GM12878 (cell line): ENCODE measurements at places on chromosomes 5 and 9. TPM values are rescaled to one million over a fixed set of nuclear protein-coding genes. Genes with fewer than 3 reads are reported as not detected.
A peak's percentile ranks its signal among the peaks of the same experiment; 100 is the strongest.

- no peak overlapping the region for H3K27ac ChIP-seq
- no peak overlapping the region for H3K4me3 ChIP-seq
- no peak for DNase-seq
- H3K4me1 ChIP-seq = no peaks in the 10 kb centered on the region
- no peaks in the 10 kb centered on the region for H3K27me3 ChIP-seq
- H3K36me3 ChIP-seq = no peaks in the 10 kb centered on the region
These were observed 334.8 kb downstream of the FBXL17 start for GRCh38 chr5:108046955-108047670.

DNA sequence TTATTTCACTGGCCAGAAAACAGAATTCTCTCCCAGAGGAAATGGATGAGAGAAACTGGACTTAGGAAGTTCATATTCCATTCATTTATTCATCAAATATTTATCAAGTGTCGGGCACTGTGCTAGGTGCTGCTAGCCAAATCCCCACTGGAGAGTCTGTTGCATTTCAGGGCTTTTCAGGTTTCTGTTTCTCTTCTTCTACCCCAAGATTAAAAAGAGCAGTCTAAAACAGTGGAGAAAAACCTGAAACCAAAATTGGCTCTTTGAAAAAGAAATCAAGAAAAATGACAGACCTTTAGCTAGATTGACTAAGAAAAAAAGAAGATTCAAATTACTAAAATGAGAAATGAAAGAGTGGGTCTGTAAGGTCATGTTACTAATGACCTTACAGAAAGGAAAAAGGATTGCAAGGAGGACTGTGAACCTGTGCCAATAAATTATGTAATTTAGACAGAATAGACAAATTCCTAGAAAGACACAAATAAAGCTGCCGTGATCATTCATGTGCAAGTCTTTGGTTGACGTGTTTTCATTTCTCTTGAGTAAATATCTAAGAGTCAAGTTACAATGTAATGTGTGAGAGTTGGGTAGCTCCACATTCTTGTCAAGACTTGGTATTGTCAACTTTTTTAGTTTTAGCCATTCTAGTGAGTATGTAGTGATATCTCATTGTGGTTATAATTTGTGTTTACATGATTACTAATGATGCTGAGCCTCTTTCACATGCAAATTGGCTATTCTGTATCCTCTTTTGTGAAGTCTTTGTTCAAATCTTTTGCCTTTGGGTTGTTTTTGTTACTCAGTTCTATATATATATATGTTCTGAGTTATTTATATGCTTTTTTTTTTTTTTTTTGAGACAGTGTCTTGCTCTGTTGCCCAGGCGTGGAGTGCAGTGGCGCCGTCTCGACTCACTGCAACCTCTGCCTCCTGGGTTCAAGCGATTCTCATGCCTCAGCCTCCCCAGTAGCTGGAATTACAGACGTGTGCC lies 23.7 kb downstream of the SNX30 start:
- peaks cover 28% of the 10 kb centered on the region for H3K4me1 ChIP-seq
- H3K27ac ChIP-seq = peak overlapping the region; percentile 42; the same call in 1 of the 2 replicates
- no peak for DNase-seq
- H3K36me3 ChIP-seq = no peaks in the 10 kb centered on the region

Gene ENTREP1
- polyA plus RNA-seq = not detected in 2 replicates

Gene GABRA6
- polyA plus RNA-seq = not detected in 2 replicates
